AG09309 (cell line): ENCODE measurements at places on chromosomes 6 and 20.

- no peak for DNase-seq
Observed at GRCh38 chr6:106145741-106146227, 59.6 kb downstream of the PRDM1 start.

DNA sequence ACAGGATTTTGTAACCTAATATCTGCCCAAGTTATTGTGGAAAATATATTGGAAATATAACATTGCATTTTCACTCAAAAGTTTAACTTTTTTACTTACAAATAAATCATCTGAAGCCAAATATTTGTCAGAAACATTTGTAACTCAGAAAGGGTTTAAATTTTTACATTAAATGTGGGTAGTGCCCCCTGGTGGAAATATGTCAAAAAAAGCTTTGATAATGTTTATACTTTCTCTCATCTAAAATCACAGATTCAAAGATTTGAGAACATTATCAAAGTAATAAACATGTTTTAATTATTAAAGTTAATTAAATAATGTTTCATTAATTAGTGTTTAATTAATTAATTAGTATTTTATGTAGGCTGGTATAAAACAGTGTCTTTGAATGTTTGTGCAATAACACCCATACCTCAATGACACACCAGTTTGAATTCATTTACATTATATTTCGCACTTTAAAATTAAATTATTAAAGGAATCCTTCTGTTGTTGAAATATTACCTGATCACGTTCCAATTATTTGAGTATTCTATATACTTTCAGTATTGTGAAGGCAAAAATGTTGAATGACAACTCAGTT is 320.1 kb upstream of the FKBP1C start:
- no peak for DNase-seq

GRCh38 chr6:18985996-18986395 is 598.8 kb downstream of the RNF144B start:
- no peak for DNase-seq

DNA sequence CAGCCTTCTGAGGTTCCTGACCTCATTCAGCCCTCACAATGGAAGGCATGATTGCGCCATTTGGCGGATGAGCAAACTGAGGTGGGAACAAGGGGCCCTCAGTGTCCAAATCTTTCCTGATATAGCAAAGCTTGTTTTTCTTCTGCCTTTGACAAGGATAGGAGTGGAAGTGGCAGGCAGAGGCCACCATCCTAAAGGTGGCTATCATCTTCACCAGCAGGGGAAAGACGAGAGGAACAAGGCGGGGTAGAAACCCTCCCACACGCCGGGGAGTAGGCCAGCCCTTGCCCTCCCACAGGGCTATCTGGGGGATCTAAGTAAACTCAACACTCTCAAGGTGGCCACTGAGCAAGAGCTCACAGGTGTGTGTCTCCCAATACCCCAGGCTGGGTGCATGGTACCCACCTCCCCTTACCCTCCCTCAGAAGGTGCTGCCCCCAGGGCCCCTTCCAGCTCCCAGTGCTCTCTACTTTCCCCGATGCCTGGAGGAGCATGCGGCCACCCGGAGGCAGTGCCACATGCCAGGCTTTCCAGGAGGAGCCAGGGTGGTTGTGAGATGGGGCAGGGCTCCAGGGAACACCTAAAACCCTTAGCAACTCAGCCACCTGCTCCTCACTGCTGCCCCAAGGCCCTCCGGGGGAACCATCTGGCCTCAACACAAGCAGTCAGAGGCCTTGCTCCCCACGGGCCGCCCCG is 11.2 kb downstream of the SPDEF start:
- DNase-seq = no peak

DNA sequence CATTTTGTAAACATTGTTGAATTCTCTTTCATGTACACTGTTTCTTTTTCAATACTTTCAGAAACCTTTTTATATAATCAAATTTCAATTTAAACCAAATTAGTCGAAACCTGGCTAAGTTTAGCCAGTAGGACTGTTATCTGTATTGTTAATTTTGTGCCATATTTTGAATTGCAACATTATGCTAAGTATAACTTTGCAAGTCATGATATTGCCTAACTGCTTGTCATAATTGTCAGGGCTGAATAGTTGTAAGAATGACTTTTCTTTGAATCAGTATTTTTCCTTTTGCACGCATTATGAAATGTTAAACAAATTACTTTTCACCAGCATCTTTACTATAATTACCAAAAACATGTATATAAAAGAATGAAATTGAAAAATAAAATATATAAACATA is 82.7 kb downstream of the SAMD3 start:
- DNase-seq = no peak

DNA sequence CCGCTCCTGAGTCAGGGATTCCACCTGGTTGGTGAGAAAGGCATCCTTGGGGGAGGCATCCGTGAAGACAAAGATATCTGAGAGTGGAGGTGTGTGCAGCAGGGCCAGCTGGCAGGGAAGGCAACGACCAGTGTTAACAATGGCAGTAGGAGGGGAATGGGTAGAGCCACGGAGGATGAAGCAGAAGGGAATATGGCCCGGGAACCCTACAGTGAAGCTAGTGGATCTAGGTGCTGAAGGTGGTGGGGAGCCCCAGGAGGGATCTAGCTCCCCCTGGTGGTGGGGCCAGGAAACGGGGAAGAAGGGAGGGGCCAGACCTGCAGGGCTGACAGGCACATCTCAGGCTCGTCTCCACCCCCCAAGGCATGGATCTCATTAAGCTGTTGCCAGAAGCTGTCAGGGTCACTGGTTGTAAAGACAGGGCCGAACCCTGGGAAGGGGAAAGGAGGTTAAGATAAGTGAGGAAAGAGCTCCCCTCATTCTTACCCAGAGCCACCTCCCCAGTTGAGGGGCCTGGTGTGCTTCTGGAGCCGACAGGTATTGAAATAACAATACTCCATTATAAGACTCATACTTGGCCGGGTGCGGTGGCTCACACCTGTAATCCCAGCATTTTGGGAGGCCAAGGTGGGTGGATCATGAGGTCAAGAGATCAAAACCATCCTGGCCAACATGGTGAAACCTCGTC is 7.3 kb downstream of the VWA7 start:
- no peak for DNase-seq

- DNase-seq = no peak
Observed at GRCh38 chr6:159595173-159595572, 97.9 kb downstream of the SOD2 start.
